ENCODE measurements at places on chromosomes 7 and 10. TPM values are rescaled to one million over a fixed set of nuclear protein-coding genes. Genes with fewer than 3 reads are reported as not detected.

Gene NPC1L1
- total RNA-seq: not detected

Gene OLAH
- 0.24 TPM for total RNA-seq

Gene BAZ1B
- total RNA-seq: 37.7 TPM

Gene IGF2BP3
- not detected for total RNA-seq

Gene VGF
- total RNA-seq: not detected

Gene GATAD1
- total RNA-seq: 12.4 TPM

Data from right atrium auricular region (tissue), 2 donors.